ENCODE measurements at places on chromosomes 6 and 20.

- no peak for DNase-seq
These were observed 151.2 kb upstream of the DST start for GRCh38 chr6:56793938-56794337.

DNA sequence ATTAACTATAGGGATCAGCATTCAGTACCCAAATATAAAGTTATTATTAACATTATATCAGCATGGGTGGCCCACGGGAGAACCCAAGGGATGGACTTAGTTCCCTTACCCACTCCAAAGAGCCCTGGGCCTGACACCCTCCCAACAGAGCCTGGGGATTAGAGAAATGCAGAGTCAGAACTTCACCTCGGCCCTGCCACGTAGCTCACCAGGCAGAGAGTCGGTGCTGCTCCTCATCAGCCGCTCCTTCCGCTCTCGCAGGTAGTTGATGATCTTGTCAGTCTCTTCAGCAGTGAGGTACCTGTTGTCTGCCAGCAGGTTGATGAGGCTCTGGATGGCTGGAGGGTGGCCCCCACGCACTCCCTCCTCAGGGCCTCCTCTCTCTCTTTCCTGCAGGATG lies 26.6 kb downstream of the NCOA5 start:
- DNase-seq, result no peak

GRCh38 chr20:1696521-1697209 lies 39.1 kb upstream of the SIRPG start:
- DNase-seq, result no peak

- DNase-seq, result peak; percentile 42
These were observed 766 bp upstream of the TBC1D22B start for GRCh38 chr6:37256692-37257319.

DNA sequence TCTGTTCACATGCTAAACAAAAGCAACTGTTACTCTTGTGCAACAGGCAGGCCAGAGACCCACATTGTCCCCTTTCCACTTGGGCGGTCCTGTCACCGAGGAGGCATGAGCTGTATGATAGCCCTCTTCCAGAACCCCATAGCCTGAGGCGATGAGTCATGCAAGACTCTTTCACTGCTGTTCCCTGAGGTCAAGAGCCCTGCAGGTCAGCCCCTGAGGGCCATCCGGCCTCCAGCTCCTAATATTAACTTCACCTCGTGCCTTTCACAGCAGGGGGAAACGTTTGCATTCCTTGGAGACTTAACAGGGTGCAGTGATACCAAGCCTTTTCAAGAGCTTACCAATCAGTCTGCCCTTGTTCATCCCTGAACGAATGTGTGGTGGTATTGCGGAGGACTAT lies 253.3 kb upstream of the ECI2 start:
- no peak for DNase-seq

GRCh38 chr6:105746130-105746505 lies 340.0 kb upstream of the PRDM1 start:
- no peak for DNase-seq

- DNase-seq, result no peak
These were observed 4.8 kb upstream of the MOCS1 start for GRCh38 chr6:39938773-39939654.

- no peak for DNase-seq
These were observed 5.4 kb downstream of the NPBWR2 start for GRCh38 chr20:64101731-64102621.

GRCh38 chr6:21885532-21886114 lies 292.1 kb downstream of the SOX4 start:
- DNase-seq, result peak; percentile 97

GRCh38 chr6:56408976-56409375 lies 161.6 kb upstream of the COL21A1 start:
- DNase-seq, result no peak

GRCh38 chr20:49282584-49283171 lies 4.8 kb upstream of the ZNFX1 start:
- DNase-seq, result no peak

- peak; percentile 32 for DNase-seq
These were observed 582.2 kb upstream of the FLRT3 start for GRCh38 chr20:14919501-14920081.

DNA sequence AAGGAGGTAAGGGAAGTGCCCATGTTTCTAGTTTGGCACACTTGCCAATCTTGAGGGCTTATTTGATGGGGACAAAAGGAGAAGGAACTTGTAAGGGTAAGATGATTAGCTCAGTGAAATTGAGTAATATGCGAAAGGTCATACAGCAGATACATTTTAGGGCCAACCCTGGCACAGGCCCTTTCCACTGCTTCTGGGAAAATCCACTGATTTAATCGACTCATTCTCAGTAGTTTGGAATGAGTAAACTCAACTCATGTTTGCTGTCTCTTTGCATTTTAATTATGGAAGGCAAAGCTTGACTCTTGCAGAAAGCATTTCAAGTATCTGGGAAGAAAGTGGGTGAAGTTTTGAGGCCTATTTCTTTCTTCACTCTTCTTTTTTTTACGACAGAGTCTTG lies 20.0 kb downstream of the PHF20 start:
- DNase-seq, result peak; percentile 96

DNA sequence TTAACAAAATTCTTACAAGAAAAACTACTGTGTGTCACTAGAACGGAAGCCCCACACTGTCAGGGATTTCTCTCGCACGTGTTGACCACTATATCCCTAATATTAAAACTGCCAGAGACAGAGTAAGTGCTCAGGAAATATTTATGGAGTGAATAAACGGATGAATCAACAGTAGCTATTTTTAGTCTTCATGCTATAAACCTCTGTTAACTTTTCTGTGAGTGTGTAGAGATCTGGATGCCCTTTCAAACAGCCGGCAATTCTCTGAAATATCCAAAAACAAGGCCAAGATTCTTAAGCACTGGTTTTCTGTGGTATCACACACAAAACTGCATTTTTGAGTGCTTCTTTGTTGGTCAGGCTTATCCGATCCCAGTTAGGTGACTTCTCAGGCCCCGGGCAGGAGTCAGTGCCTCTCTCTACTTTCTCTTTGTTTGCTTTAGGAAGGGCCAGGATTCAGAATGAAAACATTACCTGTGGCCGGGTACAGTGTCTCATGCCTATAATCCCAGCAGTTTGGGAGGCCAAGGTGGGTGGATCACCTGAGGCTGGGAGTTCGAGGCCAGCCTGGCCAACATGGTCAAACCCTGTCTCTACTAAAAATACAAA lies 15.7 kb downstream of the ATP9A start:
- DNase-seq, result peak; percentile 92

DNA sequence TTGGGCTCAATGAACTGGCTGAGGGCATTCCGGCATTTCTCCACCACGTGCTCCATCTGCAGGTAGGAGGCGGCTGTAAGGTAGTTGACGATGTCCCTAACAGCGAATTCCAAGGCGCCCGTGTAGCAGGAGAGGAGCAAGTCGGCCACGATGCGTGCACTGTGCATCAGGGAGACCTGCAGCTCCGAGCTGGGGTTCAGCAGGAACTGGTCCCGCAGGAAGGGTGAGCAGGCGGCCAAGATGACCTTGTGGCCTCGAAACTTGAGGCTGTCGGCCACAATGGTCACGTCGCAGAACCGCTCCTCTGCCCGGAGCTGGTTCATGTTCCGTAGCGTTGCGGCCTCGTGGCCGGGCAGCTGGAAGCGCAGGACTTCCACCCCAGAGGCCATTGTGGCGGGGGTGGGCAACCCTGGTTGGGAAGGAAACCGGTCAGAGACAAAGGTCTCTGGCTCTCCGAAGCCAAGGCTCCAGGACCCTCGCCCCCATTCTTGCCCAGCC lies 920 bp downstream of the ZBTB12 start:
- DNase-seq, result no peak

- DNase-seq, result no peak
These were observed 60.3 kb upstream of the FABP7 start for GRCh38 chr6:122719176-122719575.

GRCh38 chr6:43052842-43053544 lies 658 bp downstream of the CUL7 start:
- no peak for DNase-seq

DNA sequence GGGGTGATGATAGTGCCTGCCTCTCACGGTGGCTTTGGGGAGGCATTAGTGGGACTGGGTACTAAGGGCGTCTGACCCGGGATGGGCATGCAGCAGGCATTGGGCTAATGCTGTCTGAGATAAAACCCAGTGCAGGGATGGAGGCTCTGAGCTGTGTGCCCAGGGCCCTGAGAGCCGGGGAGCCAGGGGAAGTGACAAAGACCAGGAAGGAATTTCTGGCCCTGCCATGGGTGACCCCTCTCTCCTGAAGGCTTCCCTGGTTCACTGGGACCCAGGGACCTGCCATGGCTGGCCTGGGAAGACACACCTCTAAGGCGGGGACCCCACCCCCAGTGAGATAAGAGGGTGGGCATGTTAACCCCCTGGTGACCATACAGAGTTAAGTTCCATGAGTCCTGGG lies 3.9 kb upstream of the GATA5 start:
- no peak for DNase-seq

All from AG10803 (cell line).